Stimulated activated CD4-positive, alpha-beta T cell treated with anti-CD3 and anti-CD28 coated beads, Interleukin-15, amount 100 ng/mL, for 48 hours (primary cell): ENCODE measurements at places on chromosomes 6 and 20.

- DNase-seq = no peak
Observed at GRCh38 chr6:13870214-13870830, 54.4 kb upstream of the RNF182 start.

GRCh38 chr6:62528894-62529526, 243.0 kb upstream of the KHDRBS2 start:
- no peak for DNase-seq

GRCh38 chr20:12838261-12838866, 170.4 kb upstream of the SPTLC3 start:
- DNase-seq = no peak

DNA sequence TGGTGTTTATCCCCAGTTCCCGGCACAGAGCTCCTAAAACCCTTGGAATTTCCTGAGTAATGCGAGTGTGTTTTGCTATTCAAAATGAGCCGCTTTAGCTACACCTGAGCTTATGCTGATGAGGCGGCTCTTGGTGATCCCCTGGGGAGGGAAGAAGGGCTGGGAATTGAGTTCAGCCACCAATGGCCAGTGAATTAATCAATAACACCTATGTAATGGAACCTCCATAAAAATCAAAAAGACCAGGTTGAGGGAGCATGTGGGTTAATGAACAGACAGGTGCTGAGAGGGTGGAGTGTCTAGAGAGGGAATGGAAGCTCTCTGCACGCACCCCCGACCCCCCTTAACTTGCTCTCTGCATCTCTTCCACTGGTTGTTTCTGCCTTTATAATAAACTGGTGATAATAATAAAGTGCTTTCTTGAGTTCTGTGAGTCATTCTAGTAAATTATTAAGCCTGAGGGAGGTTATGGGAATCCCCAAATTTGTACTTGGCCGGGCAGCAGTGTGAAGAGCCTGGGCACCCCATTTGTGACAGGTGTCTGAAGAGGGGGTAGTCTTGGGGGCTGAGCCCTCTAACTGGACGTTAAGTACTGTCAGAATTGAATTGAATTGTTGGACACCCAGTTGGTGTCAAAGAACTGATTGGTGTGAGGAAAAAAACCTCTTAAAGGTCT, 24.6 kb upstream of the SERPINB1 start:
- DNase-seq = no peak

DNA sequence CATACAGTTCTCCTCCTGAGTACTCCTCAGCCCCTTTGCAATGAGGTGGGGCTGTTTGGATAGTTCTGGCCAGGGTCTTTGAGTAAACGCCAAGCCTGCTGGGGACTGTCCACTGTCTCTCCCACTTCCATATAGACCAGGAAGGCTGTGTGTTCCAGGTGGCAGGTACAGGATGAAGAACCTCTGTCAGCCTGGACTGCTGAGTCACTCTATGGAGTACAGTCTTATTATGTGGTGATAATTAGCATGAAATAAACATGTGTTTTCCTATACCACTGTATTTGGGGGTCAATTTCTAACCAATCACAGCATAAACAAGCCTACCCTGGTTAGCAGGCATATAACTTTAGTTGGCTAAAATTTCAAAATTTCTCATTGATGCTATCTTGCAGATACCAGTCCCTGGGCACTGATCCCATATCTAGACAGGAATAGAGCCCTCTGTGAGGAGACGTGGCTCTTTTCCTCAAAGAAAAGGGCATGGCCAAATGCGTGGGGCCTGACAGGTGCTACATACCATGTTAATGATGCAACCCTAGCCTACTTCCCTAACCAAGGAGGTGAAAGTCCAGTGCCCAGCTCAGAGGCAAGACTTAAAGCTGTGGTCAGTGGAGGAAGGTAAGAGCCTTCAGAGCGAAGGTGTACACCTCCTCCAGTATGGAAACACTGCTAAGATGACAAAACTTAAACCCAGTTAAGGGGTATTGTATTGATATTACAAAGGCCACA, 4.5 kb upstream of the ALDH8A1 start:
- DNase-seq = no peak
